ENCODE measurements at places on chromosomes 5 and 9.

- no peak for DNase-seq
Measured at GRCh38 chr5:24644761-24645160, at the start of gene CDH10. Gene CDH10 (minus strand): TSS chr5:24644978. CDS start chr5:24593490, 51,488 bp downstream.

- no peak for DNase-seq
Measured at GRCh38 chr9:21729648-21730047, 72.8 kb upstream of the MTAP start.

- no peak for DNase-seq
Measured at GRCh38 chr9:7979611-7980010, 180.0 kb upstream of the DMAC1 start.

DNA sequence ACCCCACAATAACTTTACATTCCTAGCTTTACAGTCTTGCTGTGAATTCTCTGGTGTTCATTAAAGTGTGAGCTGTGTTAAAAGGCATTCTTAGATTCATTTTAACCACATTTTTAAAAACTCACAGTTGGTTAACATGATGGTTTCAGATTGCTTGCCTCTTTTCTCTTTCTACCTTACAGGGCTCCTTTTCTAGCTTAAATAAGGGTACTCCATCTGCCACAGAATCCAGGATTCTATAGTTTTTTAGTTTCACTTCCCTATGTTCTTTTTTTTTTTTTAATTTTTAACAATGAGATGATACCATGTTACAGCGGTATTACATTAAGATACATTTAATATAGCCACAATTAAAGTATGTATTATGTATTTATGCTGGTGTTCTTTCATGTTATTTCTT, 3.9 kb upstream of the FBXO4 start:
- no peak for DNase-seq

DNA sequence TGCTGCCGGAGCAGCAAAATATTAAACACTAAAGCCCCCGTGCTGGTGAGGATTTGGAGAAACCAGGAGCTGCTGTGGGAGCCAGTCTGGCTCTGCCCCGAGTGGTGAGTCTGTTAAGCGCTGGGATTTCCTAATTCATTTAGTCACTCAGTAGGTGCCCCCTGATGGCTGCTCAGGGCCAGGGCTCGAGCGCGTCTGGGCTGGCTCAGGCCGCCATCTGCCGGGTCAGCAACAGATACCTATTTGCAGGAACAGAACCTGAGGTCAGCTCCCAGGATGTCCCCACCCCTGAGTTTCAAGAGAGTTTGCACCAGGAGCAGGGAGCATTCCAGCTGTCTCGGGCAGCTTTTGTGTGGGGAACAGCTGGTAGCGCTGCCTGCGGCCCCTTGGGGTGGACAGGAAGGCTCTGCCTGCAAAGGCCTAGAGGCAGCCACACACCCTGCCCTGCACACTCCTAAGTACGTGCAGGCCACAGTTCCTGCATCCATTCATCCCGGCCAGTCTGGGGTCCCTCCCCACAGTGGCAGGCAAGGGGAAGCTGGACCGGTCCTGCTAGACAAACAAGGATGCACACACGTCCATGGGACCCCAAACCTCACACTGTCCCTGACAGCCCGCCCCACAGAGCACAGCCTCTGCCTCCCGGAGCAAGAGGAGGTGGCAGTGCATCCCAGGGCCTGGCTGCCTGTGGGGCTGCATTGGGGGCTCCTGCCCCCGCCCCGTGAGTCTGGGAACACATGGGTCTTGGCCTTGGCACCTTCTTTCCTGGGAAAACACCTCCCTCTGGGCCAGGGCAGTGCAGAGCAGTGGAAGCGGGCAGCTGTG, 83.7 kb downstream of the ADAMTS2 start:
- no peak for DNase-seq

GRCh38 chr9:95741631-95742030, 133.9 kb upstream of the ERCC6L2 start:
- no peak for DNase-seq

DNA sequence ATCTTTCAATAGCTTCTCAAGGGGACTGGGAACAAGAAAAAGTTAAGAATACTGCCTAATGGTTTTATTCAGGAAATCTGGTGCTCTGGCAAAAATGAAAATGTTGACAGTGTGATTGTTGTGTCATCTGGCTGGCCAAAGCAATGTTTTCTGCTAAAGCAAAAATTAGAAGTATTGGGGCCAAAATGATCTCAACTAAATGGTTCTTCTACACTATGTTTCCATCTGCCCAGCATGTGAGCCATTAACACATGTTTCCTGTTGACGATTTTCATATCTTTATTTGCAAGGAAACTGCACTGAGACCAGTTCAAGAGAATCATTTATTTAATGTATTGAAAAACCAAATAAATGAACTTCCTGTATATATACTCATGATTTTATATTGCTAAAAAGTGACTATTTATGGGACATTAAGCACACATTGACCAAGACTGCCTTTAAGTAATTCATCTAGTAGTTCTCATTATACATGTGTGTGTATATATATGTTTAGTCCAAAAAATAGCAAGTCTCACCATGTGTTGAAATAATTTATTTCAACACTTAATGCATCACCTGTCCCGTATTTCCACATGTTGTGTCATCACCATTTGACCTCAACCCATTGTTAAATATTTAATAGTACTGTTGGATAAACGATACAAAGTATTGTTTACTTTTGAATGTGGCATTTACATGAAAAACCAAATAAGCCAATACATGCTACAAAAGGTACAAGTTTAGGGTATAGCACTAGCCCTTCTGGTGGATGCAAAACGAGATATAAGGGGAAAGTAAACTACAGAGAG, 7.5 kb upstream of the FST start:
- DNase-seq, result no peak

DNA sequence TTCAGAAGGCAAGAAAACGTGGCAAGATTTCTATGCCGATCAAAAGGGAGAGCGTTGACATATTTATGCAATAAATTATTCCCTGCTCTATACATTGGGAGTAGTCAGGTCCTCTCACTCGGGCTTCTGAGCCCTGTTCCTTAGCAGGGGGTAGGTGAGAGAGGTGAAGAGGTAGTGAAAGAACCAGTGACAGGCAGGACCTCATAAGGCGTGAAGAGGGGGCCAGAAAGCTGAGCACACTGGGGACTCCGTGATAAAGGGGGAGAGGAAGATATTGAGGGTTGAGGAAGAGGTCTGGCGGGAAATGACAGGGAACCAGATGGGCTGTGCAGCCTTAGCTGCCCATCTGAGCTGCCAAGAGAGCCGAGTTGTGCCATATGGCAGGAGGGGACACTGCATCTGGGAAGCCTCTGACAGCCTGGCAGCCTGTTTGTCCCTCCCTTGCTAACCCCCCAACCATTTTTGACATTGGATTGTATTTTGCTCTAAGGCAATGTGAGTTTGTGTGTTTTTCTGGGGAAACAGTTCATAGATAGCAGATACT, 782 bp upstream of the CDC20B start:
- no peak for DNase-seq

DNA sequence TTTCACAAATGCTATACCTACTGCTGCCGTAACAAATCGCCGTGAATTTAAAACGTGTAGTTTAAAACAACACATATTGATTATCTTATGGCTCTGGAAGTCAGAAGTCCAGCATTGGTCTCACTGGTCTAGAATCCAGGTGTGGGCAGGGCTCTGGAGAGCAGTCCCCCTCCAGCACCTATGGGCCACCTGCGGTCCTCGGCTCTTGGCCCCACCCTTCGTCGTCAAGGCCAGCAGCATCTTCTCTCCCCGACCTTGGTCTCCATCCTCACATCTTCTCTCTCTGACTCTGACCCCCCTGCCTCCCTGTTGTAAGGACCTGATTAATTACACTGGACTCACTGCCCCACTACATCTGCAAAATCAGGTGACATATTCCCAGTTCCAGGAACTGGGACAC, 106.4 kb upstream of the COL5A1 start:
- no peak for DNase-seq

All from activated effector memory CD4-positive, alpha-beta T cell treated with Interleukin-2 at 50 U/mL for 16 hours (primary cell).